Hematopoietic multipotent progenitor cell treated with erythropoietin and hydrocortisone succinate and interleukin-3 and kit ligand, for 8 days (in vitro differentiated cells): ENCODE measurements at places on chromosomes 13 and 19.

GRCh38 chr13:76214001-76214400 is 577.9 kb downstream of the LMO7 start:
- DNase-seq, result no peak

DNA sequence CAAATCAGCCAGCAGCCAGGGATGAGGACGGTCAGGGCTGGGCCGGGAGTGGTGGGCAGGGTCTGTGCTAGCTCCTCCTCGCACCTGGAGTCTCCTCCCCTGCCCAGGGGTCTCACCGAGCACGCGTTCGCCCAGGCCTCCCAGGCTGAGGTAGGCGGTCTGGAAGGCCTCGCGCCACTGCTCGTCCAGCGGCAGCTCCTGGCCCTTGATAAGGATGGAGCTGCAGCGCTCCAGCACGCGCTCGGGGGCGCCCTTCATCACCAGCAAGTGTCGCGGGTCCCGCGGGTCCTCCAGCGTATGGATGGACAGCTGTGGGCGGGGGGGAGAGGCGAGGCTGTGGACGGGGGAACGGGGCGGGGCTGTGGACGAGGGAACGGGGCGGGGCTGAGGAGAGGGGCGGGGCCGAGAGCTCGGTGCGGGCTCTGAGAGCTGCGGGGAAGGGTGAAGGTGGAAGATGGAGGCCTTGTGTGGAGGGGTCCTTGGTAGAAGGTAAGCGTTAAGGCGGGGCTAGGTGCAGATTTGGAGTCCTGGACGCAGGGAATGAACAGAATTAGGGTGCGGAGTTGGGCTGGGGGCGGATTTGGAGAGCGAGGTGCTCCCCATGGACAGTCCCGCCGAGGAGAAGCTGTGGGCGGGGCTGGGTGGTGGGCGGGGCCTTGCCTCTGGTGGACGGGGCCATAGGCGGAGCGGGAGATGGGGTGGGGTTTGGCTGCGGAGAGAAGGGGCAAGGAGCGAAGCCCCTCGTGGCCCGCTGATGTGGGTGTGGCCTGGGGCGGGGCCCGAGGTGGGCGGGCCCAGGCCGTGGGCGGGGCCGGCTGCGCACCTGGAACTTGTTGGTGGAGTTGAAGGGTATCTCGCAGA is 5.7 kb downstream of the ATP4A start:
- DNase-seq, result peak; percentile 62

DNA sequence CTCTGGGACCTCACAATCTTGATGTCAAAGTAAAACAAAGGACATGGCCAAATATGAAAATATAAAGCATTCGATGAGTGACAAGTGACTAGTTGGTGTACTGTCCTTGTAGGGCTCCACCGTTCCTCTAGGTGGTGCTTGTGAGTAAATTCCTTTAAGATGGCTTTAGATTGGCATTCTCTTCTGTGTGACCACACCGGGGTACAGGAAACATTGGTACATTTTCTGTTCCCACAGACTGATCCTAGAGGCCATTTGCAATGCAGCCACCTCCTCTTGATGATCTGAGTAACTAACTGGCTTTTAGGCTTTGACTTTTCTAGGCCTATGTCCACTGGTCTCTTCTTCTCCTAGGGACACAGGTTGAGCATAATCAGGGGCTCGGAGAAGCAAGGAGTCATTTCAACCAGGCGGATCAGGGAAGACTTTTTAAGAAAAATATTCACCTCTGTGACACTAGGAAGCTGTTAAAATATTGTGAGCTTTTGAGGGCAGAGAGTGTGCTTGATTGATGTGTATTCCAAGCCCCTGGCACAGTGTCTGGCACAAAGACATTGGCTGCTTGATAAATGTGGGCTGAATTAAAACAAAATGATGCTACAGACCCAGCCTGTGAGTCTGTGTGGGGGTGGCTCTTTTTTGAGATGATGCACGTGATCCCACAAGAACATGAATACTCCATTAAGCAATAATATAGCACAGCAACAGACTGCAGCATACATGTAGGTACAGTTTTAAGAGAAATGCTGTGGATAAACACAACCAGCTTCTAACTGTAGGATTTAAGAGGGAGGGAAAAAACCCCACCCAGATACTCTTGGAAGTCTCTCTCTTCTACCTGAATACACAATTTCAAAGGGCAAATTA is 21.0 kb downstream of the EPSTI1 start:
- DNase-seq, result peak; percentile 81

DNA sequence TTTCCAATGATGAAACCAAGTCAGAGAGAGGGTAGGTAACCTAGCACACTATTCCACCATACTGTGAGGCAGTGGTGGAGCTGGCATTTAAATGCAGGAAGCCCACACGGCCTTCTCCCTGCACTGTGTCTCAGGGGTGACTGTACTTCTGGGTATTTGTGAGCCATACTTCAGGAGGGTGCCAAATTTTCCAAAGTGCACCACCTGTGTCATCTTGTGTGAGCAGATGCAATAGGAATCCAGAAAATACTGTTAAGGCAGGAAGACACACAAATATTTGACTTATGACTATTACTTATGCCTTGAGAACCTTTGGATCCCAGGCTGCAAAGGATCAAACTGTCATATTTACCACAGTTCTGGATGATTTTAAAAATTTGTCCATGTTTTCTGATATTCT is 17.3 kb downstream of the ZNF229 start:
- no peak for DNase-seq

DNA sequence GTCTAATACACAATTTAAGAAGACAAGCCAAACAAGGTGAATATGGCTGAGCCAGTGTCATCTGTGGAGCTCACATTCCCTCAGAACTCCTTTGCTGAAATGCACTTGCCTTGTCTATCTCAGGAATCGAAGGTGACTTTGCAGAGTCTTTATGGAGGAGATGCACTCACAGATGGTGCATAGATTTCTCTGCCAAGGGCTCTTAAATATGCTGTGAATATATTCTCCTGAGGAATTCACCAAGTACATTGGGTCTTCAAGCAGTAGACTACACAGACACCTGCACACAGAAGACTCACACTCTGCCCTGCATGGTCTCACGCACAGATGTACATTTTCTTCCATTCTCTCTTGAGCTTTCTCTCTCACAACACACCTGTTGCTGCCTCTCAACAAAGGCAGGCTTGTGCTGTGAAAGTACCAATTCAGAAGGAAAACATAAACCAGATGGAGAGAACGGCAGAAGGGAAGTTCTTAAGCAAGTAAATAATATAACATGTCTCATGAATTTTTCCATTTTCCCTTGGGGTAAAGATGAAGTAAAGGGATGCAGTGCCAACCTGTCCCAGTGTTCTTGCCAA is 174.7 kb downstream of the DLEU7 start:
- DNase-seq, result no peak

- peak; percentile 49 for DNase-seq
Measured at GRCh38 chr19:4380254-4380727, 20.1 kb downstream of the SH3GL1 start.

DNA sequence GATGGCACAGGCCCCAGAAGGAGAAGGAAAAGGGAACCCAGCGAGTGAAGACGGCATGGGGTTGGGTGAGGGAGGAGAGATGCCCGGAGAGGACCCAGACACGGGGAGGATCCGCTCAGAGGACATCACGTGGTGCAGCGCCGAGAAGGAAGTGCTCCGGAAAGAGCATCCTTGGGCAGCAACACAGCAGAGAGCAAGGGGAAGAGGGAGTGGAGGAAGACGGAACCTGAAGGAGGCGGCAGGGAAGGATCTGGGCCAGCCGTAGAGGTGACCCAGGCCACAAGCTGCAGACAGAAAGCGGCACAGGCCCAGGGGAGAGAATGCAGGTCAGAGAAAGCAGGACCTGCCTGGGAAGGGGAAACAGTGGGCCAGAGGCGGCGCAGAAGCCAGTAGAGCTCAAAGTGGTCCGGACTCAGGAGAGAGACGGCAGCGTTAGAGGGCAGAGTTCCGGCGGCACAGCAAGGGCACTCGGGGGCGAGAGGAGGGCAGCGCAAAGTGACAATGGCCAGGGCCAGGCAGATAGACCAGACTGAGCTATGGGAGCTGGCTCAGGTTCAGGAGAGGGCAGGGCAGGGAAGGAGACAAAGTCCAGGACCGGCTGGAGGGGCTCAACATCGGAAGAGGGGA is 1.1 kb downstream of the PPP1R12C start:
- DNase-seq, result peak; percentile 57

DNA sequence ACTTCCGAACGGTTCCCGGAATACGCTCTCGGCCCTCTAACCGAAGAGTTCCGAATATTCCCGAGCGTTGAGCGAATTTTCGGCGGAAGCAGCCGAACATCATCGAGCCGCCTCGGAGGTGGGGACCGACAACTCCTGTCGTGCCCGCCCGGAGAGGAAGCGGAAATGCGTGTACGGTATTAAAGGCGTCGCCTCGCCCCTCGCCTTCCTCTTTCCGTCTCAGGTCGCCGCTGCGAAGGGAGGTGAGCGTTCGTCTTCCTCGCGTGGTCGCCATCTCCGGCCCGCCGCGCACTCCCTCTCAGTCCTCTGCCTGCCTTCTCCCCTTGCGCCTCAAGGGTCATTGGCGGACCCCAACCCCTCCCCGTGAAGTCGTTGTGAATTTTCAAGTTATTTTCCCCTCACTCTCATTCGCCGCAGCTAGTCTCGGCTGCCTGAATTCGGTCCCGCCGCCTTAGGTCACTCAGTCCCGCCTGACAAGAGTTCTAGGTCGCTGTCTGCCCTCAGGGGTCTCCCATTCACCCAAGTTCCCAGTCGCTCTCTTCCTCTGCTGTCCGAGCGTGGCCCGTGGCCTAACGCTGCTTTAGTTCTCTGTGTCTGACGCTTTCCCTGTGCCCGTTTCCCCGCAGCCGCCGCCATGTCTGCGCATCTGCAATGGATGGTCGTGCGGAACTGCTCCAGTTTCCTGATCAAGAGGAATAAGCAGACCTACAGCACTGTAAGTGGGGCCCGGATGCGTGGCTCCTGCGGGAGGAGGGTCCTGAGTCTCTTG is at the start of gene RPL28:
Gene RPL28, plus strand, starts transcription at position 209 of the 769 bp plus-strand sequence. Its CDS starts 426 bp downstream, at position 635.
- DNase-seq, result peak; percentile 99

GRCh38 chr13:86541461-86541860 is 742.2 kb upstream of the SLITRK6 start:
- no peak for DNase-seq

- DNase-seq, result no peak
Measured at GRCh38 chr19:5337708-5338655, 2.6 kb downstream of the PTPRS start.

- no peak for DNase-seq
Measured at GRCh38 chr19:15297416-15298224, 34.7 kb downstream of the BRD4 start.
